Right cardiac atrium (tissue), 5 donors: ENCODE measurements at places on chromosomes 11 and 22. TPM values are rescaled to one million over a fixed set of nuclear protein-coding genes. Genes with fewer than 3 reads are reported as not detected.
A peak's percentile ranks its signal among the peaks of the same experiment; 100 is the strongest.

DNA sequence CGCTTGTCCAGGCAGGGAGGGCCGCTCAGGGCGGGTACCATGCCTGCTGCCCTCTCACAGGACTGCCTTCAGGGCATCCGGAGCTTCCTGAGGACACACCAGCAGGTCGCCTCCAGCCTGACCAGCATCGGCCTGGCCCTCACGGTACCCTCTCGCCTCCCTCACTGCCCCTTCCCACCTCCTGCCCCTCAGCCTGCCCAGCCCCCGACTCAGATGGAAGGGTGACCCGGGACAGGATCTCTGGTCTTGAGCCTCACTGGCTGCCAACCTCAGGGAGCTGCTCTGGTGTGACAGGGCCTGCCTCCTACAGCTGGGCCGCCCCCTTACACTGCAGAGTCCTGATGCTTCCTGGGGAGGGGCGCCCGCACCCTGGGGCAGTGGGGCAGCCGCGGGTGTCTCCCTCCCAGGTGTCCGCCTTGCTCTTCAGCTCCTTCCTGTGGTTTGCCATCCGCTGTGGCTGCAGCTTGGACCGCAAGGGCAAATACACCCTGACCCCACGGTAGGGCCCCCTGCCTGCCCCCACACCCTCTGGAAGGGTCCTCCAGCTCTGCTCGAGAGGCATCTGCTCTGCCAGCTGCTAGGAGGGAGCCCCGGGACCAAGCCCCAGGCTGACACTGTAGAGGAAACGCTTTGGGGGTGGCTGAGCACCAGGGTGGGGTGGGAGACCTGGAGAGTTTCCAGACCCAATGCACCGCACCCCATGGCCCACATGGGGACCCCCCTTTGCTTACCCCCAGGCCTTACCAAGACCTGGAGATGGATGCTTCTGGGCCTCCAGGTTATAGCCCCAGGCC is 14.6 kb downstream of the TSPAN32 start:
- peak; percentile 16 for DNase-seq

Gene MS4A4A
- 5.1 TPM for polyA plus RNA-seq

GRCh38 chr11:111426617-111427016 is 47.5 kb upstream of the POU2AF1 start:
- no peak for DNase-seq

DNA sequence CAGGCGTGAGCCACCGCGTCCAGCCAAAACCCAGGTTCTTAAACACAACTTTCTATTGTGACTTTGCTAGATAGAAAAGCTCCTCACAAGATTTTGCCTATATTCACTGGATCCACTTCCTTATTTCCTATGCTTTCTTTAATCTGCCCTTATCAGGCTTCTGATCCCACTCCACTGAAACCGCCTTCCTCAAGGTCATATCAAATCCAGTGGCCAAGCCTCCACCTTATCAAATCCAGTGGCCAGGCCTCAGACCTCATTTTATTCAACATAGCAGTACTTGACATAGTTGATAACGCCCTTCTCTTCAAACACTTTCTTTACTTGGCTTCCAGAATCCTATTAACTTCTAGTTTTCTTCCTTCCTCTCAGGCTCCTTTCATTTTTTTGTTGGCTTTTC is 29.5 kb downstream of the DIXDC1 start:
- DNase-seq, result no peak

DNA sequence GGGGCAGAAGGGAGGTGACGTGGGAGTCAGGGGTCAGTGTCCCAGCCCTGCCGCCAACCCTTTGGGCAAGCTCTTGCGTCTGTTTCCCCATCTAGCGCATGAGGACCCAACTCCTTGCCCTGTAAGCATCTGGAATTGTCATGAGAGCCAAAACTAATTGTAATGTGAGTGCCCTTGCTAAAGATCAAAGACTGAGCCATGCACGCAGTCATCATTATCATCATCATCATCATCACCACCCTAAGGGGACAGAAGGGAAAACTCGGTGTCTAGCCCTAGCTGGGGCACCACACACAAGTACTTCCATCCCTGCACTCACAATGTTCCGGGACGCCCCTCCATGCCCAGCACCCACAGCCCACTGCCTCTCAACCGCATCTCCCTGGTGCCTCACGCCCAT is 2.5 kb downstream of the LIF start:
- no peak for DNase-seq

Gene C11orf21
- polyA plus RNA-seq, result 13.4 TPM

DNA sequence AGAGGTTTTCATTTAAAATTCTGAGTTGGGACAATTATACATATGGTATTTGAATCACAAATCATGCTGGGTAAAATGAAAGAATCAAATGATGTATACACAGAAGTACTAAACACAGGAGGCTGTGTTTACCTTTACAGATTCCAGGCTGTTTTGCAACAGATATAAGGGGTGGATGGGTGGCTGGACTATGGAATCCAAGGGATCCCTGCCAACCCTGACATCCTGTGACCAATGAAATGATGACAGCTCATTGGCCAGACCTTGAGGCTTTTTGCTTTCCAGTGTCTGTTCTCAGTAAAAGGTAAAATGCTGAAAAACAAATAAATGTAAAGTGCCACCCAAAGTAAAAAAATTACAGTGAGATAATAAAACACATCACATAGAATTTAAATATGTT is 3.3 kb upstream of the DDI1 start:
- DNase-seq, result no peak

DNA sequence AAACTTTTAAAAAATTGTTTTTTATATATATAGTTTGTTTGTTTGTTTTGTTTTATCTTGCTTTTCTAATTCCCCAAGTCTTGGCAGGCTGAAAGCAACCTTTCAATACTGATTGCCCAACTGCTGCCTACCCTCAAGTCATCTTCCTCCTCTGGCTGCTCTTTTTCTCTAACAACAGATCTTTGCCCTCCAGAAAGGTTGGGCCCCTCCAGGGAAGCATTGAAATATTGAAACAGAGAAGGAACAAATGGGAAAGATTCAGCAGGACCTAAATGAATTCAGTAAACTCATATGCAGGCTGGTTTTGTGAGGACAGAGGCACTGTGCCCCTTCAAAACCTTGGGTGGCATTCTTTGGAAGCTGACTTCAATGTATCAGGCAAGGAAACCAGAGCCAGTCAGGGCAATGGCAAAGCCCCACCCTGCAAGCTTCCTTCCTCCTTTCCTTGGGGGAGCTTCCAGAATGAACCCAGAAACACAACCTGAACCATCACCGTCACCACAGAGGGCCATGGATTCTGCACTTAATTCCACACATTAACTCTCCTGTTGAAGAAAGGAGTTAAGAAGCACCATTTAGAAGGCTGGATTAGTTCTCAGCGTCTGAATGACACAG is 815 bp upstream of the MS4A6A start:
- no peak for DNase-seq

DNA sequence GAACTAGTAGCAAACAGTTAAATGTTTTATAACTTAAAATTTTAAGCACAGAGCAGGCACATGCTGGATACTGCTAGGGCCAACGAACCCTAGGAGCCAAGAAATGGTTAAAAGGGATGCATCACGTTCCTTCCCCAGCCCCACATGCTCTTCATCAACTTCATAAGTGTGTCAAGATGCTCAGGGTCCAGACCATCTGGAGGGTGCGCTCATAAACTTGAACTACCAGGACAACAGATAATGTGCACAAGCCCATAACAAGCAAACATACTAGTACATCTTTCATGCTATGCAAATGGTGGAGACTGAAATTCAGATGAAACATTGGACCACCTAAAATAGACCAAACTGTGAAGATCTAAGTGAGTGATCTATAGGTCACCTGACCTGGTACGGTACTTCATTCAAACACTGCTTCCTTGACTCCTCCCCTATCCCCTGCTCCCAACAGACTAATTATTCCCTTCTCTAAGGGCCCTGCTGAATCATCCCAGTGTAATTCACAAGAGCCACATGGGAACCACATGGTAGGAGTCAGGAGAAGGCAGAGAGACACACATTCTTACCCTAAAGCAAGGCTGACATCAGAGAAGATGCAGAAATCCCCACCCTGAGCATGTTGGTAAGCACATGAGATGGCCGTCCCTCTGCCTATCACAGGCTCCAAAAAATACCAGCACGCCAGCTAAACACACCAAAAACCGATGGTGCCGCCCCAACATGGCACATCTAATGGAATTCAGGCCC is 83.9 kb downstream of the ETS1 start:
- DNase-seq, result no peak

GRCh38 chr11:133015457-133015856 is 516.8 kb downstream of the OPCML start:
- DNase-seq, result no peak

- peak; percentile 83 for DNase-seq
Measured at GRCh38 chr11:70568035-70568813, 169.9 kb downstream of the CTTN start.

DNA sequence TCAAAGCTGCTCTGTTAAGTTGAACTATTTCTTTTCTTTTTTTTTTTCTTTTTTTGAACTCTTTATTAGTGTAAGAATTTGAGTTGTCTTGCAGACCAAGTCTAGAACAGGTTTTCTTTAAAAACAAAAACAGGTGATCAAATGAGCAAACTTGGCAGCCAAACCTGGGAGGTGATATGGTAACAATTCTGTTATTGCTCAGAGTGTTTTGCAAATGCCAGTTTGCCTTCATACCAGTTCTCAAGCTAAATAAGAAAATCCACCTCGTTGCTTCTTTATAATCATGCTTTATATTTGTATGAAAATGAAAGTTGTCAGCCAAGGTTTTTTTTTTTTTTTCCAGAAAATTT is 76.9 kb downstream of the DEPDC5 start:
- DNase-seq, result no peak

Gene NPAS4
- 0.84 TPM for polyA plus RNA-seq

GRCh38 chr11:46617972-46618314 is 590 bp downstream of the ATG13 start:
- DNase-seq, result no peak

DNA sequence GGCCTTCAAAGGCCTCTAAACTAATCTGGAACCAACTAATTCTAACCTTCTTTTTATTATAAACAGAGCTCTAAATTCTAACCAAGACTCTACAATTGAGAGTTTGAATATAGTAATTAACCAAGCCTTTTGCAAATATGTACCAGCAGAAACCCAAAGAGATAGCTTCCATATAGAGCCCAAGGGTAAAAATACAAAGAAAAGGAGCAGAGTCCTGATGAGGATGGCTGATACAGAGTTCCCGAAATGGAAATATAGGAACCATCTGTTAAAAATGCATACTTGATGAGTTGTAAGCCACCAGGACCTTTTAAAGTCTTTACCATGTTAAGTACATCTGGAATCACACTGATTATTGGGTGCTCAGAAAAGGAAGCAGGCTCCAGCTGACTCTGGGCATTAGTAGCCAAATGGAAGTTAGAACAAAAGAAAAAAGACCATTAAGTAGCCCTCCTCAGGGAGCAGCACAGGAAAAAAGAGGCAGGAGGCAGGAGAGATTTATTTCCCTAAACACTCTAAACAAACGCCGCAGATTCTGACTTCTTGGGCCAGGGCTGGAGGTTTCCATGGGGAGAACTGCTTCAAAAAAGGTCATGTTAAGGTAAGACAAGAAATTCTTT is 463.1 kb upstream of the FAT3 start:
- no peak for DNase-seq

GRCh38 chr11:78782725-78783124 is 208.1 kb upstream of the NARS2 start:
- DNase-seq, result no peak

- peak; percentile 84 for DNase-seq
Measured at GRCh38 chr22:42967933-42968332, 47.0 kb downstream of the PACSIN2 start.

DNA sequence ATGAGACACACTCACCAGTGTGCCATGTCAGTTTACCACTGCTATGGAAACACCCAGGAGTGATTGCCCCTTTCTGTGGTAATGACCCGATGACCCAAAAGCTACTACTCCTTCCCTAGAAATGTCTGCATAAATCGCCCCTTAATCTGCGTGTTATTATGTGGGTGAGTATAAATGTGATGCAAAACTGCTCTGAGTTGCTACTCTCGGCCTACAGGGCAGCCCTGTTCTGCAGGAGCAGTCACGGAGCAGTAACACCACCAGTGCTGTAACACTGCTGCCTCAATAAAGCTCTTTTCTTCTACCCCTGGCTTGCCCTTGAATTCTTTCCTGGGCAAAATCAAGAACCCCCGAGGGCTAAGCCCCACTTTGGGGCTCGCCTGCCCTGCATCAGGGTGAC is 9.6 kb upstream of the LDLRAD3 start:
- no peak for DNase-seq

- no peak for DNase-seq
Measured at GRCh38 chr11:123742031-123742723, 717 bp upstream of the ZNF202 start.

Gene TBX10
- polyA plus RNA-seq, result not detected

GRCh38 chr11:34256626-34257025 is 101.2 kb downstream of the ABTB2 start:
- DNase-seq, result peak; percentile 64

DNA sequence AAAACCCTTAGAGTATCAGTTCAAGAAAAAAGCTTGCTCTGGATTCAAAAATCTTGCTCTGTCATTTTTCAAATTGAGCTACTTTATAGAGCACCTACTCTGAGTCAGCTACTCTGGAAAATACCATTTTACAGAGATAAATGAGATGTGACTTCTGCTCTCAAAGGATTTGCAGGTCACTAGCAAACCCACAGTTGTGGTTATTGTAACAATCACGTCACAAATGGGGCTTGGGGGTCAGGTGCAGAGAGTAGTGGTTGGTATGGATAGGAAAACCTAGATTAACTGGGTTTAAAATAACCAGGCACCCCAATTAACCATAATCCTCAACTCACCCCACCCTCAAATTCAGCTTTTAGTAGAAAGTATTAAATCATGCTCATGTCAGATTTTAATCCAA is 52.3 kb downstream of the MSANTD4 start:
- DNase-seq, result no peak

DNA sequence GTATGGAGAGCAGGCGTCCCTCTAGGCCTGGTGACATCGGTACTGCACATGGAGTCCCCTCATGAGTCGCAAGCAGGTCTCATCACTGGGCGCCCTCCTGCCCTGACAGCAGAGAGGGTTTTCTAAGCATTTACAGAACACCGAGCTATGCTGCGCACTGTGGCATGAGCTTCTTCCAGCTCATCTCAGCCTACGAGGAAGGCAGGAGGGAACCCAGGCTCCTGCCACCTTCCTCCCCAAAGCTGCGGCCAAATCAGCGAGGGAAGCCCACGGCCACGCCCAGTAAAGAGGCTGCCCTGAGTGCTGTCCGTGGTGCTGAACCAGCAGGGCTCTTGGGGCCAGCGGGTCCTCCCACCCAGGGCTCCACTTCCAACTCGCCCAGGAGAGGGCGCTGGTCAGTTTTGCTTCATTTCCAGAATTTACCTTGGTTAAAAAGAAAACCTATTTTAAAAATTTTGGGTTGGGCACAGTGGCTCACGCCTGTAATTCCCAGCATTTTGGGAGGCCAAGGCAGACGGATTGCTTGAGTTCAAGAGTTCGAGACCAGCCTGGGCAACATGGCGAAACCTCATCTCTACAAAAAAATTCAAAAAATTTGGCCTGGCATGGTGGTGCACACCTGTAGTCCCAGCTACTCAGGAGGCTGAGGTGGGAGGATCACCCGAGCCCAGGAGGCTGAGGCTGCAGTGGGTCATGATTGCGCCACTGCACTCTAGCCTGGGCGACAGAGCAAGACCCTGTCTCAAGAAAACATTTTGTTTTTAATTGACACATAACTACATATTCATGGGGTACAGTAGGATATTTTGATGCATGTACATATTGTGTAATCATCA is 34.2 kb downstream of the PHF21B start:
- DNase-seq, result peak; percentile 83
